ENCODE measurements at places on chromosomes 16 and 17. TPM values are rescaled to one million over a fixed set of nuclear protein-coding genes. Genes with fewer than 3 reads are reported as not detected.
A peak's percentile ranks its signal among the peaks of the same experiment; 100 is the strongest.

- no peak overlapping the region for H3K4me3 ChIP-seq
- no peaks in the 10 kb centered on the region for H3K27me3 ChIP-seq
- H3K27ac ChIP-seq: peak overlapping the region; percentile 67
- H3K4me1 ChIP-seq: peaks cover 12% of the 10 kb centered on the region
- peak; percentile 91 for DNase-seq
- no peaks in the 10 kb centered on the region for H3K36me3 ChIP-seq
Measured at GRCh38 chr17:17710728-17711541, 29.7 kb downstream of the RAI1 start.

Gene C17orf50
- total RNA-seq: not detected

Gene TENT4B
- total RNA-seq: 13.5 TPM

DNA sequence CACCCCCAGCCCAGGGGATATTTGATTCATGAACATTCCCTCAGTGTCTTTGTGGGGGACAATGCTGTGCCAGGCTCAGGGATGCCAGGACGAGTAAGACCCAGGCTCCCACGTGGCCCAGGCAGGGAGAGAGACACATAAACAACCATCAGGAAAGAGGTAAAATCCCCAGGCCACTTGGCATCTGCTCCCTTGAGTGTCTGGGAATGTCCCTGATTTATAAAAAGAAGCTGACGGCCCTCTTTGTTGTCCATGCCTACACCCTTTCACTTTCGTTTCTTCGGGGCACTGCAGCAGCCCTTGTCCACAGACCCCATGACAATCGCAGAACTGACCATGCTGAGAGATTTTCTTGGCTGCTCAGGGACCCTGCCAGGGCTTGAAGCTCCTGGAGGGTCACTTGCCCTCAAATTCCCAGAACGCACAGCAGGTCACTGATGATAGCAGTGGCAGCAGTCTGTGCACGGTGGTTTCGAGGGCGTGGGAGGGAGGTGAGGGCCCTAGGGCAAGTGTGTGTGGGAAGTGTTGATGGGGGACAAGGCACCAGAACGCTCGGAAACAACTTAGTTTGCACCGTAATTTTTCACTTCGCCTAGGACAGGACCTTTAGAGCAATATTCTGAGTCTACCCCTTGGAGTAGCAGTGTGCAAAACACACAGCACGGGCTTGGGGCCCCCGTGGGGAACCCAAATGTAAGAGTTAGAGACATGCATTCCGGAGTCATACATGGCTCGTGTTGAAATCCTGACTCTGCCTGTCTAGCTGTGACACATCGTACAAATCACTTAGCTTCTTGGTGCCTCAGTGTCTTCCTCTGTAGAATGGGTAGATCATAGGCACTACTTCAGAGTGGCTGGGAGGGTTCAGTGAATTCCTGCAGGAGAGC is 4.7 kb downstream of the NOD2 start:
- peaks cover 12% of the 10 kb centered on the region for H3K4me1 ChIP-seq
- H3K27ac ChIP-seq: peak overlapping the region; percentile 50
- no peak overlapping the region for H3K4me3 ChIP-seq
- DNase-seq: no peak

DNA sequence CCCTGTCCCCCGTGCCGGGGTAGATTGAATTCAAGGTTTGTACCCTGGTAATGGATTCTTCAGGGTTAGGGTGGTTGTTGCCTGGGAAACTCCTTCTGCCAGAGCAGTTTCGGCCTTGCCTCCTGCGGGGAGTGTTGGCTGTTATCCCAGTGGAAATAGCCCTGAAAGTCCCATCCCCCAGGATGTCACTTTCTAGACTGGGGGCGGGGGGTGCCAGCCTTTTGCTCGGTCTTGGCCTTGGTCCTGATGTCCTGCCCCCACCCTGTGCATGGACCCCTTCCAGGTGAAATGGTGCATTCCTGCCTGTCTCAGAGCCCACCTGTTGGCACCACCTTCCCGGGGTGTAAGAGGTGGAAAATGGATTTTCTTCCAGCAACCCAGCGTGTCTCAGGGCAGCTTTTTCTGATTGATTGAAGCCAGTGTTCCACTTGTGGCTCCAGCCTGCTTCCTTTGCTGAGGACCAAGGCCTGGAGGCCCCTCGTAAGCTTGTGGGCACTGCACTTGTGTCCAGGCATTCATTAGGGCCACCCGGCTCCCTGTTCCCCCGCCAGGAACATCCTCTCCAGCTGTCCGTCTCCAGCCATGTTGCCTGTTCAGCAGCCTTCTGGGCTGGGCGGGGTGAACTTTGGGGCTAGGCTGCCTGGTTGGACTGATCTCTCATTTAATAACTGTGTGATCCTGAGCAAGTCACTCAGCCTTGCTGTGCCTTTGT is 25.6 kb downstream of the MGAT5B start:
- no peak overlapping the region for H3K4me3 ChIP-seq
- H3K36me3 ChIP-seq: no peaks in the 10 kb centered on the region
- DNase-seq: no peak
- H3K27ac ChIP-seq: no peak overlapping the region

GRCh38 chr16:1915732-1916639 is 2.2 kb downstream of the HS3ST6 start:
- peaks cover 12% of the 10 kb centered on the region for H3K4me1 ChIP-seq
- H3K27ac ChIP-seq: no peak overlapping the region
- no peak overlapping the region for H3K4me3 ChIP-seq
- H3K27me3 ChIP-seq: peaks cover 32% of the 10 kb centered on the region
- no peak for DNase-seq
- no peaks in the 10 kb centered on the region for H3K36me3 ChIP-seq

DNA sequence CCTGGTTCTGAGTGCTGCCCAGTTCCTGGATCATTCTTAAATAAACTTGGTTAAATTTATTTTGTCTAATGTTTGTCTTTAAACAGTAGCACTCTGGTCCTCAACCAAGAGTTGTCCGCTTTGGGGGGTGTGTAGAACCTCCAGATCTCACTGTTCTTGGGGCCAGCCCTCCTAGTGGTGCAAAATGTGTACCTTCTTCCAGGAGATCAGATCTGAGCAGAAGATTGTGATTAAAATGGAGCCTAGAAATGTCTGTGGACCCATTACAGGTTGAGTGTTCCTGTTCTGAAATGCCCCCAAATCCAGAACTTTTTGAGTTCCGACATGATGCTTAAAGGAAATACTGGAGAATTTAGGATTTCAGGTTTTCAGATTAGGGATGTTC is 46.0 kb upstream of the CLEC18A start:
- no peaks in the 10 kb centered on the region for H3K4me1 ChIP-seq
- H3K27me3 ChIP-seq: no peaks in the 10 kb centered on the region
- no peak for DNase-seq
- H3K27ac ChIP-seq: peak overlapping the region; percentile 4

- DNase-seq: no peak
- H3K4me1 ChIP-seq: no peaks in the 10 kb centered on the region
- H3K4me3 ChIP-seq: no peak overlapping the region
- no peaks in the 10 kb centered on the region for H3K27me3 ChIP-seq
- no peak overlapping the region for H3K27ac ChIP-seq
Measured at GRCh38 chr16:65537336-65537735, 415.5 kb upstream of the CDH11 start.

DNA sequence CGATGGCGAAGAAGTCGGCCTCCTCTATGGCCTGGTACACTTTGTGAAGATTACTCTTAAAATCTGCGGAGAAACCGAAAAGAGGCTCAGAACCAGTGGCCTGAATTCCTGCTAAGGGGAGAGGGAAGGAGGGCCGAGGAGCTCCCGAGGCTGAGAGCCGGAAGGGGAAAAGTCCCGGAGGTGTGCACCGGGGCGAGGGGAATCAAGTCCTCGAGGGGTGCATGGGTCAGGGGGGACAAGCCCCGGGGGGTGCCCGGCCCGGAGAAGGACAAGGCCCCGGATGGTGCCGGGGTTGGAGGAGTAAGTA is 495 bp downstream of the PARN start:
- DNase-seq: no peak
- H3K4me3 ChIP-seq: peak overlapping the region; percentile 81
- H3K27me3 ChIP-seq: no peaks in the 10 kb centered on the region

DNA sequence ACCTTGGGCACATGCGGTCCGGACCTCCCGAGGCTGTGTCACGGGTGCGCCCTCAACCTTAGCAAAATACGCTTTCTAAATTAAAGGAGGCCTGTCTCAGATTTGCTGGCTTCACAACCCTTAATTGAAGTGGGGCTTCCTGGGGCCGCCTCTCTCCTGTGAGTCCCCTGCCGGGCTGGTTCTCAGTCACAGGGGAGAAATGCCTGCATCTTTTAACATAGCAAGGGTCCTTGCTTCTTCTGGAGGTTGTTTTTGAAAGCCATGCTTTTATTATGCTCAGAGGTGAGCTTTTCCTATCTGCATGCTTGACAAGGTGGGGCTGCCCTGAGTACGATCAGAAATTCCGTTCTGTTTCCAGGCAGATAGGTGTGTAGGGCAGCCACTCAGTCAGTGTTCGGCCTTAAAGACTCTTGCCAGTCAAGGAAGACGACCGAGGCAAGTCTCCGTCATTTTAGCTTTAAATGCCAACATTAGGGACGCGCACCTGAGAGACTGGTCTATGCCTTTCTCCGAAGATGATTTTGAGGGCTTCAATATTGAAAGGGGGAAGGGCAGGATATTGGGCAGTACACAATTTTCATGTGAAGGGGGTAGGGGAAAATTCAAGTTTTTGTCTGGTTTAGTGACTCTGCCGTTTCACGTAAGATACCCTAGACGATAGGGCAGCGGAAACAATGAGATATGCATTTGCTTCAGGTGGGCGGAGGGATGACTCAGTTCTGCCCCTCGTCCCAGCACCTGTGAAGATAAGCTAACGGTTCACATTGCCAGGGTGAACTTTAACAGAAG is 5.5 kb upstream of the SLC7A5 start:
- H3K27me3 ChIP-seq: no peaks in the 10 kb centered on the region
- H3K27ac ChIP-seq: no peak overlapping the region
- no peaks in the 10 kb centered on the region for H3K36me3 ChIP-seq
- no peak overlapping the region for H3K4me3 ChIP-seq
- H3K4me1 ChIP-seq: no peaks in the 10 kb centered on the region
- no peak for DNase-seq

Gene KRTAP4-5
- not detected for total RNA-seq

Gene SYT17
- 5.5 TPM for total RNA-seq

GRCh38 chr16:28569021-28569420 is 15.3 kb downstream of the SGF29 start:
- H3K4me3 ChIP-seq: no peak overlapping the region
- no peaks in the 10 kb centered on the region for H3K4me1 ChIP-seq
- H3K27me3 ChIP-seq: no peaks in the 10 kb centered on the region
- no peak for DNase-seq

Gene SALL1
- 1.7 TPM for total RNA-seq

Gene HSD11B2
- 348 TPM for total RNA-seq

Gene NTN1
- 5.5 TPM for total RNA-seq

- DNase-seq: no peak
- no peaks in the 10 kb centered on the region for H3K4me1 ChIP-seq
- no peak overlapping the region for H3K27ac ChIP-seq
- no peaks in the 10 kb centered on the region for H3K36me3 ChIP-seq
- H3K4me3 ChIP-seq: no peak overlapping the region
- H3K27me3 ChIP-seq: no peaks in the 10 kb centered on the region
Measured at GRCh38 chr17:69724238-69724637, 309.7 kb downstream of the MAP2K6 start.

DNA sequence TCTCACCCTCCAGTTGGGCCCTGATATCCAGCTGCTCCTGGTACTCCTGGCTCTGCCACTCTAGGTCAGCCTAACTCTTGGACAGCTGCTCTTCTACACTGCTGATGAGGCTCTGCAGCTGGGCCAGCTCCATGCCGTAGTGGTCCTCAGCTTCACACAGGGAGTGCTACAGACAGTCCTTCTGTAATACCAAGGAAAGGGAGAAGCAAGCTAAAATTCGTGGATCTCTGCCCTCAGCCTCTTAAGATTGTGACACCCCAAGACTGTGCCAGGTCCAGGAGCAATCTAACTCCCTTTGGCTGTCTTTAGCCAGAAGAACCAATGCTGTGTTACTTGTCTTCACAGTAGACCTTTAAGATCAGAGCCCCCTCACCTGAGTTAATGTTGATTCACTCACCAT is 7.7 kb upstream of the KRT38 start:
- H3K4me3 ChIP-seq: no peak overlapping the region
- H3K36me3 ChIP-seq: no peaks in the 10 kb centered on the region
- H3K27me3 ChIP-seq: no peaks in the 10 kb centered on the region
- DNase-seq: no peak
- H3K4me1 ChIP-seq: no peaks in the 10 kb centered on the region
- no peak overlapping the region for H3K27ac ChIP-seq

DNA sequence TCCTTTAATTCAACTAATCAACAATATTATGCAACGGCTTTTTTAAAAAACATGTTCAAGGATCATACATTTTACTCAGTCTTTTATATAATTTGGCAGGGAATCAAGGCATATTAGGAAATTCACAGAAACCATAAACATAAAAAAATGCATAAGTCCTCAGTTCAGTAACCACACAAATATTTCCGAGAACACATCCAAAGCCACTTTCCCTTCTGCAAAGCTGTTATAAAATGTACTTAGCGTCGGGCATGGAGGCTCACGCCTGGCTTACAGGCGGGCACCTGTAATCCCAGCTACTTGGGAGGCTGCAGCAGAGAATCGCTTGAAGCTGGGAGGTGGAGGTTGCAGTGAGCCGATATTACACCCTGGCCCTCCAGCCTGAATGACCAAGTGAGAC is 9.7 kb upstream of the ZC3H7A start:
- no peak overlapping the region for H3K4me3 ChIP-seq
- H3K27me3 ChIP-seq: no peaks in the 10 kb centered on the region
- no peaks in the 10 kb centered on the region for H3K4me1 ChIP-seq
- DNase-seq: no peak
- H3K27ac ChIP-seq: no peak overlapping the region
- no peaks in the 10 kb centered on the region for H3K36me3 ChIP-seq

DNA sequence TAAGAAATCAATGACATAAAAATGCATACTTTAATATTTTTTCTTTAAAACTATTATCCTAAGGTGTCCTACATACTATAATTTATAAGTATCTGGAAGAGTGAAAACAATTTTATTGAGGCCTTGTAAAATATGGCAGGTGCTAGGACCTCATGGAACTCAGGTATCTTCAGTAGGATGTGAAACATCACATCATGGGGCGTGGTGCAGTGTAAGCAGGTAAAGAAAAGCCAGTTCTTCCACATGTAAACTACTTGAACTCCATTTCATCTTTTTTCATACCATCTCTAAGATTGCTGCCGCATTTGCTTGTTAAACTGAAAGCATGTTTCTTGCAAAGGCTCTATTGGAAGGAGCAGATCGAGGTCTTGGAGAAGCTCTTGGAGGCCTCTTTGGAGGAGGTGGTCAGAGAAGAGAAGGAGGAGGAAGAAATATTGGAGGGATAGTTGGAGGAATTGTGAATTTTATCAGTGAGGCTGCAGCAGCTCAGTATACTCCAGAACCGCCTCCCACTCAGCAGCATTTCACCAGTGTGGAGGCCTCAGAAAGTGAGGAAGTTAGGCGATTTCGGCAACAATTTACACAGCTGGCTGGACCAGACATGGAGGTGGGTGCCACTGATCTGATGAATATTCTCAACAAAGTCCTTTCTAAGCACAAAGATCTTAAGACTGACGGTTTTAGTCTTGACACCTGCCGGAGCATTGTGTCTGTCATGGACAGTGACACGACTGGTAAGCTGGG is at the start of gene CAPNS2:
Gene CAPNS2, plus strand, starts transcription at position 253 of the 744 bp plus-strand sequence. Its CDS starts 73 bp downstream, at position 326.
- H3K4me1 ChIP-seq: no peaks in the 10 kb centered on the region
- no peak within 1 kb of the TSS for H3K4me3 ChIP-seq
- no peaks in the 10 kb centered on the region for H3K27me3 ChIP-seq

GRCh38 chr16:74558873-74559272 is 48.0 kb downstream of the GLG1 start:
- H3K4me3 ChIP-seq: no peak overlapping the region
- DNase-seq: no peak
- H3K27me3 ChIP-seq: no peaks in the 10 kb centered on the region
- no peak overlapping the region for H3K27ac ChIP-seq
- no peaks in the 10 kb centered on the region for H3K4me1 ChIP-seq
- H3K36me3 ChIP-seq: no peaks in the 10 kb centered on the region
